ENCODE measurements at places on chromosomes 2 and 18.

GRCh38 chr2:11805920-11806319, 59.5 kb downstream of the LPIN1 start:
- DNase-seq: peak; percentile 36

DNA sequence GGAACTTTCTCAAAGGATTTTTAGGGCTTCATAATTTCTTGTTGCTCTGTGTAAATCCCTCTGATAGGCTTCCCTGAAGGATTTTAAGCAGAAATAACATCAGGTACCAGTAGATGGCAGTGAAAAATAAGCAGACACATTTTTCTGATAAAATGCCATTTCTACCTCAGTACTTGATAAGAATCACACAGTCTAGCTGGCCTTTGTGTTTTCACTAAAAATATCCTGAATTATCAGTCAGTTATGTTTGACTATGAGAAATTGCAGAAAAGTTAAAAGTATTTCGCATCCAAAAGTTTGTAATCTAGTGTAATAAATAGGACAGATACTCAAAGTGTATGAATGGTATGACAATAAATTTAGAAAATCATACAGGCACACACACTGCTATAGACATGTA, 68.7 kb downstream of the DNAJC10 start:
- DNase-seq: no peak

GRCh38 chr2:189648846-189649509, 12.3 kb upstream of the ASNSD1 start:
- DNase-seq: no peak

GRCh38 chr2:85684806-85685205, 9.4 kb upstream of the GNLY start:
- DNase-seq: no peak

GRCh38 chr2:143939626-143940330, 580.1 kb downstream of the ZEB2 start:
- DNase-seq: no peak

Data from activated CD8-positive, alpha-beta memory T cell treated with anti-CD3 and anti-CD28 coated beads, Interleukin-2, amount 50 U/mL, for 48 hours (primary cell).